ENCODE measurements at places on chromosomes 7 and 10. TPM values are rescaled to one million over a fixed set of nuclear protein-coding genes. Genes with fewer than 3 reads are reported as not detected.

DNA sequence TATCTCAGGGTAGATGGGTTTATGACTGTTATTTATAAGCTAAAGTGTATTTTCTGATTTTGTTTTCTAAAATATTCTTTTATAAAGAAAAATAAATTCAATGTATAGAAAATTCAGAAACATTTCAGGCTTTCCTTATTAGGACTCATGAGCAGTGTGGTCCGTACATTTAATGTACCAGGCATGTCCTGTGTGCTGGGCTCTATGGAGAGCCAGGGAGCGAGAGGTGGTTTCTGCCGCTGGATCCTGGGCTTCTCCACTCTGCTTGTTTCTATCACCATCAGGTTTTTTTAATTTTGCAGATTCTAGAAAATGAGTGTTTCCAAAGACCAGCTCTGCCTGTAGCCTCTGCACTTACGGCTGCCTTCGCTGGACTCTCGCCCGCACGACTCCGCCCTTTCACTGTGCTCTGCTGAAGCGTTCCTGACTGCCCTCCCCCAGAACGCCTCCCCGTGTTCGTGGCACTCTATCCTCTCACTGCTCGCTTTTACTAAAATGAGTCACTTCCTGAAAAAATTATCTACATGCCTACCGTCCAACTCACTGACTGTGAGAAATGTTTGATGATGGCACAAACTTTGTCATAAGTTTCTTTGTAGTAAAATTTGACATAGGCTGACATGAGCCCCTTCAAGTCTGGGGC lies 188.5 kb downstream of the ZMYND11 start:
- peak; percentile 81 for DNase-seq

GRCh38 chr7:42972699-42973500 lies 40.7 kb downstream of the MRPL32 start:
- peak; percentile 38 for DNase-seq

- DNase-seq: peak; percentile 96
These were observed 501.1 kb downstream of the TNS3 start for GRCh38 chr7:47080816-47081215.

GRCh38 chr7:75986147-75986781 lies 8.1 kb downstream of the TMEM120A start:
- no peak for DNase-seq

DNA sequence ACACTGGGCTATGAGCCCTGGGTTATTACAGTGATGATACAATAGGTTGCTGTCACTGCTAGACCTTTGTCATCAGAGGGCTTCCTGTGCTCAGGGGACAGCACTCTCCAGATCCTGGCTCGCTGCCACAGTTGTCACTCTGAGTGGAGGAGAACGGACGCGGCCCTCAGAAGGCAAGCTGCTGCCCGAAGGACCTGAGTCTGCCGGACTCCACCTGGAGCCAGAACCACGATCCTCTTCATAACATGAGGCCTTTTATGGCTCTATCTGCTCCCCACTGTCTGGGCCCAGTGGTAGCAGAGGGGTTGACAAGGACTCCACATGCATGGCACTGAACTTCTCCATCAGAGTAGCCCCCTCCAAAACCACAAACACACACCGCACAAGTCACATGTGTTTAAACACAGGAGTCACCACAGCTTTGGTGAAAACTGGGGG lies 94.7 kb upstream of the EFCAB10 start:
- peak; percentile 26 for DNase-seq

- no peak for DNase-seq
These were observed 59.7 kb downstream of the ZNF365 start for GRCh38 chr10:62433901-62434300.

Gene KLF14
- 0.30 TPM for polyA plus RNA-seq

Gene FXYD4
- polyA plus RNA-seq: 0.65 TPM

All from lung (tissue), 17 donors.